ENCODE measurements at places on chromosomes 4 and X.

- no peak for DNase-seq
These were observed 193.9 kb upstream of the RPL34 start for GRCh38 chr4:108426493-108426892.

DNA sequence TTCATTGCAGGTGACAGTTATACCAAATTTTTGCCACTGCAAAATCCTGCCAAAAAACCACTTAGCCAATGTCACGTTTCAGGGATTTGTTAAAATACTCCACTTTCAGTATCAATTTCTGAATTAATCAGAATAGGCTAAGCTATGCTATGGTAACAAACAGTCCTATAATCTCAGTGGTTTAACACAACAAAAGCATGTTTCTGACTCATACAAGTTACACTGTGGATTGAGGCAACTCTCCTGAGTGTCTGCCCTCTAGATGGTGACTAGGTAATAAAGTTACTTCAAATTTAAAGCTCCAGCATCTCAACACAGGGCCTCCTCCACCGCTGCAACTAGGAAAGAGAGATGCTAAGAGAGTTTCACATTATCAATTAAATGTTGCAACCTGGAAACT lies 23.0 kb upstream of the RADX start:
- no peak for DNase-seq

DNA sequence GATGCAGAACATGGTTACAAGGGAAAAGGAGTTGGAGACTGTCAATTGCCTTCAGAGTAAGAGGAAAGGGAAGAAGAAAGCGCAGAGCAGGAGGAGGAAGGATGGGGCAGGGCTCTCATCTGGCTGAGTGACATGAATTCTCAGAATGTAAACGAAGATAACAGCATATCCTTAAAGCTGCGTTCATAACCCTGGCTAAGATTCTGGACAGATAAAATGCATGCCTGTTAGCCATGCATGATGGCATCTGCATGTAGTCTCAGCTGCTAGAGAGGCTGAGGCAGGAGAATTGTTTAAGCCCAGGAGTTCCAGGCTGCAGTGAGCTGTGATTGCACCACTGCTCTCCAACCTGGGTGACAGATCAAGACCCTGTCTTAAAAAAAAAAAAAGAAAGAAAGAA lies 493.5 kb upstream of the PRKX start:
- no peak for DNase-seq

DNA sequence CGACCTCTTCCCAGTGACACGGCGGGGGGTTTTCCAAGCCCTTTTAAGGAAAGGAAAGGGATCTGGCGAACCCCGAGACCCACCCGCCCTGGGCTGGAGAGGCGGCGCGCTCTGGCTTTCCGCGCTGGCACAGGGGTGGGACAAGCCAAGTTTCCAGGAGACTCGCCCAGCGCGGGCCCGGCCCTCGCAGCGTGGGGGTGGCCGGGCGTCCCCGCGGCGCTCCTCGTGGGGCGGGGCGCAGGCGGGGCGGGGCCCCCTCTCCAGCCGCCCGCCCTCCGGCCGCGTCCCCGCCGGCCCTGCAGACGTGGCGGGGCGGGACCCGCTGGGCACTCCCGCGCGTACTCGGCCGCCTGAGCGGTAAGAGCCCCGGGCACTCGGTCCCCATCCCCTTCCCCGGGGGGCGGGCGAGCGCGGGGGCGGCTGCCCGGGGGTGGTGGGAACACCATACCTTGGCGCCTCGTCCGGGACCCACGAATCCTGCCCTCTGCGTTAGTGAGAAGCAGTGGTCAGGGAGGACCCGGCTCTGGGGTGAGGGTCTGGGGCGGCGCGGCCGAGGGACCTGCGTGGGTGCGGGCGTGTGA lies at the start of gene FAM114A1:
TSS of gene FAM114A1 (plus strand) at position 329 of the 581 bp plus-strand sequence. CDS start 10,273 bp downstream, outside the sequence.
- DNase-seq, result no peak

GRCh38 chr4:25504932-25505636 lies 128.0 kb downstream of the ANAPC4 start:
- DNase-seq, result no peak

DNA sequence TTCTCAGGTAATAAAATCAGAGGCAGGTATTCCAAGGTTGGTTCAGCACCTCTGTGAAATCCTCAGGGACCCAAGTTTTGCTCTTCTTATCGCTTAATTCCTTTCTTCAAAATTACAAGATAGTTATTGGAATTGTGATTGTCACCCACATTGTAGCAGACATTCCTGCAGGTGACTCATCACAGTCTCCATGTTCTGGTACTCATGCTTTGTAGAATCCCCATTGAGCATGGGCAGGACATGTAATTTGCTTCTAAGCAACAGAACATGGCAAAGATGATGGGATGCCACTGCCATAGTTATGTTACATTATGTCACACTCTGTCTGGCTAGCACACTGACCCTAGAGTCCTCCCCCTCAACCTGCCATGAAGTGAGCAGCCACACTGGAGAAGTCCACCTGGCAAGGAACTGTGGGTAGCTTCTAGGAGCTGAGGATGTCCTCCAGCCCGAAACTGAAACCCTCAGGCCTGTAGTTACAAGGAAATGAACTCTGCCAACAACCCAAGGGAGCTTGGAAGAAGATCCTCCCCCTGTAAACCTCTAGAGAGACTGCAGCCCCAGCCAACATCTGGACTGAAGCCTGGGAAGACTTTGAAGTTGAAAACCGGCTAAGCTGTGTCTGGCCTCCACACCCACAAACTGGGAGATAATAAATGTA lies 58.3 kb upstream of the GUCY1A1 start:
- no peak for DNase-seq

DNA sequence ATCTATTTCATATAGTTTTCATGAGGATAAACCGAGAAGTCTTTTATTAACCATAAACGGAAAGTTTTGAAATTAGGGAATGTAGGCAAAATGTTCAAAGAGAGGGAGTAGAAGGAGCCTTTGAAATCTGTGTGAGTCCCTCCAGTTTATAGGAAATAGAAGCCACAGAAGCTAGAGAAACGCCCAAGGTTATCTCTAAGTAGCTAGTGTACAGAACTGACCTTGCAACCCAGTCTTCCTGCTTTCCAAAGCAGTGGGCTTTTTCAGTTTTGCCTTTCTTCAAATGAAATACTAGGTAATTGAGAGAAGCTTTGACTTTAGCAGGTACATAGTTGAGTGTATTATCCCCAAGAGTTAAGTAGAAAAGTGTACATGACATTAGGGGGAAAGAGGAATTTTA lies 39.4 kb downstream of the STIM2 start:
- no peak for DNase-seq

DNA sequence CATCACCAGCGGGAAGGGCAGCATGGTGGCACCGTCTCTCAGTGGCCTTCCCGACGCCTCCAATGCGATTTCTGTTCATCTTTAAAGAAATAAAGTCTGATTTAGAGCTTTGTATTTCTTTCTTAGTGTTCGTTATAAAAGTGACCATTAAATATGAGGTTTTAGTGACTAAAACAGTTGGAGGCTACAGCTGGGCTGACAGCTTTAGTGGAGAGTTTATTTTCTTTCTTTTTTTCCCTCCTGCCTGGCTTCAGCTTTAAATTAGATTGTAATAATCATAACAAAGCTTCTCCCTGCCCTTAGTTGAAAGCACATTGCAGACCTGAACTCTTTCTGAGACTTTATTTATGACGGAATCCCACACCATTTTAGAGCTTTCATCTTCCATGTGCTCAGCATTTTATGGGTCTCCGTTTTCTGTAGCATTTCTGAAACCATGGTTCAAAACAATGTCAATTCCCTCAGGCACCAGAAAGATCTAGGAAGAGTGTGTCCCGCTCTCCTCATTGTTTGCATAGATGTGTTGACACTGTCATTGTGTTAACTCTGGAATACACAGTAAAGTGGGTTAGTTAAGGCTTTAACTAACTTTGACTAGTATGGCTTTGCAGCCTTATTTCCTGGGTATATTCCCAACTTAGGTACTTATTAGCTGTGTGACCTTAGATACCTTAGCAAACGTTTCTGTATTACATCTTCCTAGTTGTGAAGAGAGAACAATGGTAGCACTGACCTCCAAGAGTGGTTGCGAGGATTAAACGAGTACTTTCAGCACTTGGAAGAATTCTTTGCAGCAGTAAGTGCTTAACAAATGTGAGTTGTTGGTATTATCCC lies 97.4 kb upstream of the PGRMC2 start:
- DNase-seq, result no peak

DNA sequence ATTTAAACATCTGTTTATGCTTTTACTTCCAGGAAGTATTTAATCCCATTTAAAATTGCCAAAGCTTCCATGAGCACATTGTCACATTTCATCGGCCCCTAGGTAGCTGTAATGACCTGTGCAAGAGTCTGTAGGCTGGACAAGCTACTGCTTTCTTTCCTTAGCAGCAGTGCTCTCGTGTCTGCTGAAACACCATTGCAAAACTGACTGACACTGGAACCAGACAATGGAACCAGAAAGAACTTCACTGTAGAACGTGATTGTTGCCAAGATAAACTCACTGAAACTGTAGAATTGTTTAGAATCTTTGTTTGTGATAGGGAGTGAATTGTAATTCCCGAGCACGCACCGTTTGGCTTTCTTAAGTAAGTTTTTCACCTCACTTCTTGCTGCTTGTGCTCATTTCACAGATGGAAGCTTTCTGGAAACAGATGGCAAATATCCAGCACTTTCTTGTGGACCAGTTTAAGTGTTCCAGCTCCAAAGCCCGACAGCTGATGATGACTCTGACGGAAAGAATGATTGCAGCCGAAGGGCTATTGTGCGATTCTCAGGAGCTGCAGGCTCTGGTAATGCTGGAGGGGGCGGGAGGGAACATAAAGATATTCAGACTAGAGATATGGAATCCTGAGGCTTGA lies 36.9 kb downstream of the EVC start:
- DNase-seq, result no peak

DNA sequence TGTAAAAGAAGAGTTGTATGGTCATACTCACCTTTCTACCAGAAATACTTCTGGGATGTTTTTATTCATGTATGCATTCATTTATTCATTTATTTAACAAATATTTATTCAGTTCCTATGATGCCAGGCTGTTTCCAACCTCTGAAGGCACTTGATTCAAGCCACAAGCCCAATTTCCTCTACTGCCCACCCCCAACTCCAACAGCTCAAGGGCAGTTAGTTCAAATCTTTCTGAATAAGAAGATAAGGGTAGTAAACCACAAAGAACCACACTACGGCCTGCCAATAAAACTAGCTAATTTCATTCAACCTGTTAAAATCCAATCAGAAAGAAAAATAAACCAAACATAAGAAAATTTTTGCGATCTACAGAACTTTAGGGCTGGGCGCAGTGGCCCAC lies 31.2 kb downstream of the LRBA start:
- DNase-seq, result no peak

GRCh38 chr4:101201421-101201820 lies 145.9 kb downstream of the PPP3CA start:
- no peak for DNase-seq

GRCh38 chrX:72045141-72045540 lies 86.6 kb downstream of the RTL5 start:
- DNase-seq, result no peak

DNA sequence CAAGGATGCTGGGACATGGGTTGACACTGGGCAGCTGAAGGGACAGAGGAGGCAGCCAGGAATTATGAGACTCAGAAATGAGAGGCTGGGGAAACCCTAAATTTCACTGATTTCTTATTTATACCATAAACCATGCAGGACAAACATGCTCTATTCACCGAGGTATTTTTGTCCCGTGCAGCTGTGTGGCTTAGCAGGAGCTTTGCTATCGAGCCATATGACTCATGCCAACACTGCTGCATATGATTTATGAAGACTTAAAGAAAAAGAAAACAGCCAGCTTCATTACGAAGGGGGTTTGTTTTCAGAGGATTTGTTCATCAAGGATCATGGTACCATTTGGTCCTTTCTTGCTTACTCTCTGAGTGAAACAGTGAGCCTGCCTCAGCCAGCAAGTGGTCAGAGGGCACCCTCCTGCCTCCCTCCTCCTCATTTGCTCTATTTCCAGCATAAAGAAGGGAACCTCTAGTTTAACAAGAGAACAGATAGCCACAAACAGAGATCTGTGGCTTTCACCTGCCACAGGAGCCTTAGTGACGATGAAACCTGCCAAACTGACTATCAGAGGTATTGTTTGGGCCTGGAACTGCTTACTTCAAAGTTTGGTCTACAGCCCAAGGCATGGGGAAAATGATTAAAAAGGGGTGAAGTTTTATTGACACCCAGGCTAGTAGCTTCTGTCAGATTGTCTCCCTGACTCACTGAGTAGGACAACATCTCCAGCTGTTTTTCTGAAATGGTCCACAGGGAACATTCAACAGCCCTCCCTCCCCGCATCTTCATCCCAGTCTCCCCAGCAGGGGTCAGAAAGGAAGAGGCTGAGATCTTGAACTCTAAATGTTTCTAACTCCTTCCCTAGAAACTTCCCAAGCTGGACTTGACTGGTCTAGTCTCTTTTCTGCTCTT lies 80.1 kb upstream of the MAML3 start:
- no peak for DNase-seq

DNA sequence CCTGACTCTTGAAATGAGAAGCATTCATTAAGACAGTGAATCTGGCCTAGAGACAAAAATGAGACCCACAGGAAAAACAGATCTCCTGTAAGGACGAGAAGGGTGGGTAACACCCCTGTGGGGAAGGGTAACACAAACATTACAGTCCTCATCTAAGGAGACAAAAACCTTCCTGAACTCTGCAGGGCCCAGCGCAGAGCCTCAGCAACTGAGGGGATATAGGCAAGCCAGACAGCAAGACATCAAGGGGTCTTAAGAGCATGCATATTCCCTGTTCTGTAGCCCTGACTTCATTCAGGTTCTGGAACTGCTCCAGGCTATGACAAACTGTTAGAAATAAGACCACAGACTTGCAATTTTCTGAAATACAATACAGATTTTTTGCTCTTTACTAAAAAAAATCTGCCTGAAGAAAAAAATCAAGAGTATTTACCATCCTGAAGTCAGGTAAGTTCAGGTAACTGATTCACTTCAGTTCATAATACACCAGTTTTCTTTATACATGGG lies 15.5 kb downstream of the COX18 start:
- DNase-seq, result no peak

GRCh38 chrX:25721564-25721963 lies 416.6 kb upstream of the MAGEB18 start:
- no peak for DNase-seq

- DNase-seq, result no peak
These were observed 288.6 kb upstream of the LDB2 start for GRCh38 chr4:17187003-17187402.

DNA sequence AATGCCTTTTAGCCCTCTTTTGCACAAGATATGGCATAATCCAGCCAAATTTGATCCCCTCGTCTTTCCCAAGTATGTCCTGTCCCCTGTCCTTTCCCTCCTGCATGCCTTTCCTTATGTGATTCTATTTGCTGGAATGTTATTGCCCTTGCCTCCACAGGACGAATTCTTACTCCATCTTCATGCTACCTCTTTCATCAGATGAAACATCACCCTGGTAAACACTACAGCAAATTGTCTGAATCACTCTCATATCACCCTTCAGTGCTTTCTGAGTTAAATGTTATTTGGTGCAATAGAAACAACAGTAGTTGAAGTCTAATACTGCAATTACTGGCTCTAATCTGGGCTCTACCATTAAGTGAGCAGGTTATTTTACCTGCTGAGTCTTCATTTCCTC lies 52.2 kb upstream of the FAT1 start:
- no peak for DNase-seq

DNA sequence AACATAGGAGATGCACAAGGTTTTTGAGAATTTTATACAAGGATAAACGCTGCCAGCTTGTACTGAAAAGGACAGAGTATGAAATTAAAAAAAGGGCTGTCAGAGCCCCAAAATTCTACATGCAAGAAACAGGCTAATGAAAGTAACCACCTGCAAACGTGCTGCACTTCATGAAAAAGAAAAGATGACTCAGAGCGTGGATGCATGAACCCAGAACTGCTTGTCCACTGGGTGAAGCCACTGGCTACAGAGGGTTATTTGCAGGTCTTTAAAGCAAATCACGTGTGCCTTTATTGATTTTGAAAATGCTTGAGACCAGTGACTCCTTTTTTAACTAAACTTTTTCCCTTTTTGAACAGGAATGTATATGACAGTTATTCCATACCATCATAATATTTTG lies 25.3 kb upstream of the FRMD7 start:
- no peak for DNase-seq

Measured in stimulated activated CD8-positive, alpha-beta memory T cell treated with anti-CD3 and anti-CD28 coated beads, Interleukin-12 subunit alpha, Interleukin-12 subunit beta, amount 100 ng/mL, for 4 hours (primary cell).